ENCODE measurements at places on chromosomes 12 and 14.

DNA sequence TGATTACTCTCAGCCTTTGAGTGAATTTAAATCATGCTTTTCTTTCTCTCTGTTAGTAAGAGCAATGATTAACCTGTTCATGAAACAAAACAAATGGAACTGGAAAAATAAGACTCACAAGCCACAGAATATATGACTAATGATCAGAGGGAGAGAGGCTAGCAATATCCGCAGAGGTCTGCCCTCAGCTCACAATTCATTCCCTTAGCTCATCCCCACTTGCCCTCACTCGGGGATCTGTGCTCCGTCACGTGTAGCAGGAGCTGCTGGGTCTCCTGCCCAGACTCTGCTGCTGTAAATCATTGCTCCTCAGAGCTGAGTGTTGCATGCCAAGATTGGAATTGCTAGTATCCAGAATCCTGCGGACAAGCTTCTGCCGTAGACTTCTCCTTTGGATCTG is 53.1 kb upstream of the GNG2 start:
- DNase-seq, result no peak

DNA sequence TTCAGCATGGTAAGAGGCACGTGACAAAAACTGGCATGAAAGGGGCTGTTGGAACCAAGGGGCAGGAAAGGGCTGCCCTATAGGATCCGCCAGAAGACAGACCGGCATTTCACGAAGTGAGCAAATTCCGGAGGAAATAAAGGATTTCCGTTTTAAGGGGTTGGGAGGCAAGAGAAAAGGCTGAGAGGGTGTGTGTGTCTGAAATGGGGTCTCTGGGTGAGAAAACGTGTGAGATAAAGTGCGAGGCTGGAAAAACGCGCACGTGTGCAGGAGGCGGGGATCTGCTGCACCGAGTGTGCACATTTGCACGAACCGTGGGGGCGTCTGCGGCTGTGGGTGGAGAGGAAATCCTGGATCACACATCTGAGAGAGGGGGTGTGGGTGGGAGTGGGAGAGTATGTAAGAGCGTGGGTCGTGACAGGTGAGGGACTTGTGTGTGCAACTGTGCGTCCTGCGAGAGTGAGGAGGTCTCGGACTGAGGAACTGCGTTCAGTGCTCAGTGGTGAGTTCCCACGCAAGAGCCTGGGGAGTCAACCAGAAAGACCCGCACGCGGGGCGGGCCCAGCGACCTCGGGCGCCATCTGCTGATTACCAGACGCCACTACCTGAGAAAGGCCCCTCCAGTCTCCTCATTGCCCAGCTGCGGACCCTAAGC is 37.0 kb upstream of the P2RX7 start:
- peak; percentile 87 for DNase-seq

GRCh38 chr12:93145086-93145485 is 216.0 kb upstream of the EEA1 start:
- DNase-seq, result no peak

DNA sequence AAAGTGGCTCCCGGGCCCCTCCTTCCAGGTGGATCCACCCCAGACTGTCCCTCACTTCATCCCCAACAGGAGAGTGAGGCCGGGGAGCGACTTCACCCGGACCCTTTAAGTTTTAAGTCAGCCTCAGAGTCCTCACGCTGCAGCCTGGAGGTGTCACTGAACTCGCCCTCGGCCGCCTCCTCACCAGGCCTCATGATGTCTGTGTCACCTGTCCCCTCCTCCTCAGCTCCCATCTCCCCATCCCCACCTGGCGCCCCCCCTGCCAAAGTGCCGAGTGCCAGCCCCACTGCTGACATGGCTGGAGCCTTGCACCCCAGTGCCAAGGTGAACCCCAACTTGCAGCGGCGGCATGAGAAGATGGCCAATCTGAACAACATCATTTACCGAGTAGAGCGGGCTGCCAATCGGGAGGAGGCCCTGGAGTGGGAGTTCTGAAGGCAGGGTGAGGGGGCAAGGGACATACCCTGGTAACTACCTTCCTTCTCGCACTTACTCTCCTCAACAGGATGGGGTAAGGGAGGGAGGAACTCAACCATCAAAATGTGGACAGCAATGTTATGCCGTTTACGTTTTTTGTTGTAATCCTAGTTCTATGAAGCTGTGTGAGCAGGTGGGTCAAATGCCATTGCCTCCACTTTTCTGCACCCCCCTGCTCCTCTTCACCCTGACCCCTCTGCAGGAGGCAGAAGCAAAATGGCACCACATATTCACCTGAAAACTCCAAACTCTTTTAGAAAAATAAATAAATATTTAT is 20.8 kb downstream of the PHETA1 start:
- no peak for DNase-seq

- DNase-seq, result no peak
Observed at GRCh38 chr14:92581966-92582566, 68.5 kb downstream of the RIN3 start.

GRCh38 chr12:131057211-131057721 is 103.6 kb downstream of the ADGRD1 start:
- DNase-seq, result no peak

- no peak for DNase-seq
Observed at GRCh38 chr12:75591628-75592027, 80.2 kb upstream of the KRR1 start.

- peak; percentile 58 for DNase-seq
Observed at GRCh38 chr14:50531595-50532501, 521 bp downstream of the MAP4K5 start.

- DNase-seq, result no peak
Observed at GRCh38 chr12:52437508-52437907, 3.3 kb upstream of the KRT75 start.

GRCh38 chr12:1791104-1791841 is 29.1 kb upstream of the LRTM2 start:
- DNase-seq, result peak; percentile 80

GRCh38 chr12:30962047-30962446 is 35.5 kb downstream of the TSPAN11 start:
- DNase-seq, result no peak

GRCh38 chr12:1553987-1554982 is 40.1 kb downstream of the FBXL14 start:
- DNase-seq, result no peak

DNA sequence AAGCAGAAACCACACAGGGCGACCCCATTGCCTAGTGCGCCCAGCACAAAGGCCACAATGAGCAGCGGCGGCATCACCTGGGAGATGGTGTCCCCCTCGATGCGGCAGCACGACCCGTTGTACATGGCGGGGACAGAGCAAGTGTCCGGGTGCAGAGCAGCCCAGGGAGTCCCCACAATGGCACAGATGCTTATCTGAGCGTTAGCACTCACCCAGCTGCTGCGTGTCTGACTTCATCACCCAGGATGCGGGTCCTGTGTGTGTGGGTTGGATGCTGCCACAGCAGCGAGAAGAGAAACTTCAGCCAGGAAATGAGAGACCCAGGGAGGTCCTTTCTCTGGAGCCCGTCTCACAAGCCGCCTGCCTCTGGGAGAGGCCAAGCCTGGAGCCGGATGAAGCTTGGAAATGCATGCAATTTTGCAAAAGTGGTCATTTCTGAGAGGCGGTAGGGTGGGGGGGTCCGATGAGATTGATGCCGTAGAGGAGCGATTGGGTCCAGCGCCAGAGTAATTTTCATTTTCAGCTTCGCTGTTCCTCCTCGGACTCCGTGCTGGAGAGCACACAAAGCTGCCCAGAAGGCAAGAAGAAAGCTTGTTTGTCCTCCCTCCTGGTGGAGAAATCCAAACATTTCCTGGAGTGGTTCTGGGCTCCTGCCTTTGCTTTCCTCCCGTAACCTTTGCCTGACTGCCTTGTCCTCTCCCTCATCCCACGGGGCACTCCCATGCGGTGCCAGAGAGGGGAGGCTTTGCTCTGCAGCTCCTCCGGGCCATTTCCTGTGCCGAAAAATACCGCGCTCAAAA is at the start of gene HCAR1:
Gene HCAR1, minus strand, starts transcription at position 630 of the 800 bp plus-strand sequence. Its CDS starts 505 bp downstream, at position 125.
- no peak for DNase-seq

GRCh38 chr12:126761420-126761819 is 1505.5 kb upstream of the TMEM132C start:
- DNase-seq, result no peak

DNA sequence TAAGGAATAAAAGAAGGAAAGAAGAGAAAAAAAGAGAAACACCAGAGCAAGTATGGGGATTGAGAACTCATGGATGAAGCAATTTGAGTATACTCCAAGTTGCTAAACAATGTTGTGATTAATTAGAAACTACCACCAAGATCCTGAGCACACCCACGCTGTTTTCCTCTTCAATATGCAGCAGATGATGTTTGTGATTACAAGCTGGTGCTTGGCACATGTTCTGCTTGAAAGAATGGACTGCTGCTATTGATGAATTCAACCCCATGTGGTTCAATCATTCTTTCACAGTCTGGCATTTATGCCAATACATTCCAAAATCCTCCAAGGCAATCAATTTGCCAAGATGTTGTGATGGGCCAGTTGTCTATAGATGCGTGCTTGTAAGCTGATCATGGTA is 146.8 kb downstream of the SLC2A13 start:
- DNase-seq, result no peak

GRCh38 chr12:15754233-15754632 is 35.0 kb downstream of the EPS8 start:
- no peak for DNase-seq

GRCh38 chr12:17197971-17198370 is 592.0 kb upstream of the LMO3 start:
- no peak for DNase-seq

DNA sequence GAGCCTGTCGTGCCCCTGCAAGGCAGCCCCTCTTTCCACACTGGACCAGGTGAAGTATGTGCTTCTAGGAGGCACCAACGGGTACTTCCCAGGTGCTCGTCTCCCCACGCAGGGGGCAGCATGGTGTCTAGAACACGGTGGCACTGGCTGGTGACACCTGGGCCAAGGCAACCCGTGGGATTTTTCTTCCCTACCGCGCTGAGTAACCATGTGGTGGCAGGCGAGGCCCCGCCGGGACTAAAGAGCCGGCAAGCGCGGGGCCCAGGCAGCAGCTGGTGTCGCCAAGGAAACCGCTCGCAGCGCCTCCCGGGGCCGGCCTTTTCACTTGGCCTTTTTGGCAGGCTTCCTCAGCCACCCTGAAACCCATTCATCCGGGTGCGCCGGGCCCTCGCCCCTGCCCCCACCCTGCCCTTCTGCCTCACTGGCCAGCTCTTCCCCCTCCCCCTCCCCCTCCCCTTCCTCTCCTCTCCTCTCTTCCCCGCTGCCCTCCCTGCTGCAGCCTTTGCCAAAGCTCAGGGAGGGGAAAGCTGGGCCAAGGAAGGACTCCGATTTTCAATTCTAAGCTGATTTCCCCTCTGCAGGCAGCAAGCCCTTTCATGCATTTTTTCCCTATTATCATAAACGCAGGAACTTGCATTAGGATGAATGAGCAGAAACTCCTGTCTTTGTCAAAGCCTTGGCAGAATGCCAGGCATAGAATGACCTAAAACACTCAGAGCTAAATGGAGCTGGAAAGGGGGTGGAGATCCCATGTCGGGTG is 81.2 kb downstream of the IRF2BPL start:
- peak; percentile 75 for DNase-seq

- no peak for DNase-seq
Observed at GRCh38 chr14:55198749-55199148, 7.4 kb upstream of the DLGAP5 start.

GRCh38 chr14:99686557-99687283 is 2.6 kb downstream of the CYP46A1 start:
- peak; percentile 24 for DNase-seq

DNA sequence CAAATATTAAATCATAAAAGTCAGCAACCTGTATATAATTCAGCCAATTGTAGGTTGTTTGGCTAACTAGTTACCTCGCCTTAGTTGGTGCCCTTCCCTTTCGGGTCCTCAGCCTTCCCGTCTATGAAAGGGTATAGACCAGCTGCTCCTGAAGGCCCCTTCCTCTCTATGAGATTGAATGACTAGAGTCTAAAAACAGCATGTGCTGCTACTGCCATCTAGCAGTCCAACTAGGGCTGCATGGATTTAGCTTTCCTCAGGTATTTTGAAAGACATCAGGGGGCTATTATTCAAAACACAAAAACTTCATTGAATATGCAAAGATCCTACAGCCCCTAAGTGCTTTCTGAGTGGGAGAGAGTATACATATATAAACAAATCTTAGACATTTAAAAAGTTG is 37.0 kb upstream of the TMEM263 start:
- DNase-seq, result peak; percentile 31

GRCh38 chr14:102209224-102209966 is 69.7 kb downstream of the WDR20 start:
- DNase-seq, result no peak

DNA sequence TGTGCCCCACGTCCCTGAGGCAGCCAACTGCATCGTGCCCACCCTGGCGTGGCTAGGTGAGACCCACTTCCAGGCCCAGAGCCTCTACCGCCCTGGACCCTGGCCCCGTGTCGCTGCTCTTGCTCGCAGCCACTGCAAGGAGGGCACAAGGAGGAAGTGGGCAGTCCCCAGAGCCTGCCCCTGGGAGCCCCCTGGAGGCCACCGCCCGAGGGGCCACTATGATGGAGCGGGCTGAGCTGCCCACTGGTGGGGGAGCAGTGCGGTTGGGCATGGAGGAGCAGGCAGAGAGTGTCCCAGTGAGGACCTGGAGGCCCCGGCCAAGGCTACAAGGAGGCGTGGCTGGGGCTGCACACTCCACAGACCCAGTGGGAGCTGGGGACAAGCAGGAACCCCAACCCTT is 323.6 kb downstream of the PCNX1 start:
- no peak for DNase-seq

Data from KBM-7 (cell line).